Adrenal gland (tissue), 19 donors: ENCODE measurements at places on chromosomes 2 and 18. TPM values are rescaled to one million over a fixed set of nuclear protein-coding genes. Genes with fewer than 3 reads are reported as not detected.

Gene GCG
- total RNA-seq, result 0.22 TPM

Gene UGT1A5
- total RNA-seq, result not detected

- DNase-seq, result no peak
Observed at GRCh38 chr2:54030396-54030741, 59.6 kb upstream of the PSME4 start.

DNA sequence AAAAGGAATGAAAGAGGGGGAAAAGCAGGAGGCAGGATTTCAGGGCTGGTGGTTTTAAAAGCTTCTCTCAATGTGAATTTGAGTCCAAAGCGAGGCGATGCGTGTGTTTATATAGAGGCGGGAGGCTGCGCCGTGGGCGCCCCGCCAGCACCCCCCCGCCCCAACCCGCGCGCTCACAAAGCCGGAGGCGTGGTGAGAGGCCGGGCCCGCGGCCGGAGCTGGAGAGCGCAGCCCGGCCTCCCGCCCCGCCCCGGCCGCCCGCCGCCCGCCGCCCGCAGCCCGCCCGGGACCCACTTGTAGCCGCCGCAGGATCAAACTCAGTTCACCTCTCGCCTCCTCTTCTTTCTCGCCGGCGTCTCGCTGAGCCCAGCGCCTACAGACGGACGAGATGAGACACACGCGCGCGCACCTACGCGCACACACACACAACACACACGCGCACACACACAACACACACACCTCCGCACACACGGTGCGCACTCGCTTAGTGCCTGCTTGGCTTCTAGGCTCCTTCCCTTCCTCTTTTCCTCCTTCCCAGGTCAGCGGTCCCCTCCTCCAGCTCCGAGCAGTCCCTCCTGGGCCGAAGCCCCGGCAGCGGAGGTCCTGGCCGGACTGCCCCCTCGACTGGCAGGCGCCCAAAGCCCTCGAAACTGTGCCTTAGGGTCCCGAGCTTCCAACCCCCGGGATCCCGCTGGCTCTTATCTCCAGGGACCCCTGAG, 1.3 kb upstream of the CYP26B1 start:
- peak; percentile 40 for DNase-seq

GRCh38 chr18:35618696-35619095, 37.2 kb downstream of the GALNT1 start:
- no peak for DNase-seq
